ENCODE measurements at places on chromosomes 4 and X. TPM values are rescaled to one million over a fixed set of nuclear protein-coding genes. Genes with fewer than 3 reads are reported as not detected.

ZNF157 gene
- 0.12 TPM for total RNA-seq

MAGEA2 gene
- total RNA-seq = not detected

PHEX gene
- total RNA-seq = 1.2 TPM

ZNF718 gene
- total RNA-seq = 3.6 TPM

GLRA2 gene
- not detected for total RNA-seq

FGFRL1 gene
- total RNA-seq = 25.5 TPM

RGN gene
- total RNA-seq = 5.6 TPM

ARMCX1 gene
- 57.7 TPM for total RNA-seq

KLB gene
- total RNA-seq = not detected

HOPX gene
- 0.23 TPM for total RNA-seq

PRRG1 gene
- total RNA-seq = 2.2 TPM

VEGFC gene
- total RNA-seq = 27.3 TPM

EIF2S3 gene
- 364 TPM for total RNA-seq

NUDT10 gene
- 1.1 TPM for total RNA-seq

SLC10A4 gene
- not detected for total RNA-seq

XKRX gene
- total RNA-seq = 0.60 TPM

SPON2 gene
- total RNA-seq = 79.9 TPM

PRDX4 gene
- 259 TPM for total RNA-seq

SLC7A11 gene
- total RNA-seq = 4.4 TPM

DUX4 gene
- total RNA-seq = not detected

GABRQ gene
- not detected for total RNA-seq

AFM gene
- not detected for total RNA-seq

FRMD7 gene
- under 0.01 TPM for total RNA-seq

FOXO4 gene
- total RNA-seq = 4.6 TPM

IQSEC2 gene
- total RNA-seq = 4.3 TPM

GPAT3 gene
- total RNA-seq = 1.1 TPM

NPY1R gene
- total RNA-seq = 0.12 TPM

NWD2 gene
- not detected for total RNA-seq

SPINK2 gene
- total RNA-seq = not detected

CNKSR2 gene
- total RNA-seq = 5.3 TPM

NHS gene
- 0.94 TPM for total RNA-seq

GALNTL6 gene
- not detected for total RNA-seq

ASB9 gene
- not detected for total RNA-seq

MEPE gene
- total RNA-seq = not detected

MXRA5 gene
- 0.90 TPM for total RNA-seq

CAPN6 gene
- total RNA-seq = not detected

DIPK2B gene
- total RNA-seq = not detected

USP51 gene
- 0.30 TPM for total RNA-seq

CABS1 gene
- not detected for total RNA-seq

PCYT1B gene
- total RNA-seq = under 0.01 TPM

SHROOM2 gene
- total RNA-seq = 0.08 TPM

BEND4 gene
- total RNA-seq = not detected
